Left kidney (tissue), 8 donors: ENCODE measurements at places on chromosomes 13 and 19.
A peak's percentile ranks its signal among the peaks of the same experiment; 100 is the strongest.

GRCh38 chr19:42230571-42230970 is 10.5 kb downstream of the ZNF526 start:
- DNase-seq: no peak

DNA sequence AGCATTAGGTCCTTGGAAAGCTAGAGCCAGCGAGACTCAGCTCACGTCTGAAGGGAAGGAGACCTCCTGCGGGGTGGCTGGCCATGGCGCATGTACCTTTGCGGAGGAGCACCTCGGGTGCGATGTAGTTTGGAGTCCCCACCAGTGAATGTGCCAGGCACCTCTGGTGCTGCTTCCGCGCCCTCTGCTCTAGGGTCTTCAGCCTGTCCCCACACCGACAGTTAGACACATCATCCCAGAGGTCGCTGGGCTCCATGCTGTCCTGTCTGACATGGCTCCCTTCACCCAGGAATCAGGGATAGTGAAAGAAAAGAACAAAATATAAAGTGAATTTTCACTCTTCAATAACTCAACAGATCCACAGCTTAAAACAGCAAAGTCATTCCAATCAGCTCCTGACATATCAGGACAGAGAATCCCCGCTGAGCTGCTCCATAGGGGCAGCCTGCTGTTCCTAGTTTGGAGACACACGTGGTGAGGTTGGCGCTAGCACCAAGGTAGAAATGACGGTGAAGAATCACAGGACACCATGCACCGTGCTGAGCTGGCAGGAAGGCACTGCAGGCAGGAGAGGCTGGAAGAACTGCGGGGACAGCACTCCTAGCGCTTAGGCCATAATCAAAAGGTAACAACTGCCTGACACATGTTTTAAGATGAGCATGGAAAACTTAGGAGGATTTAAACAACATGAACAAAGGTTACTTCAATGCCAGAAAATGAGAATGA is 79.0 kb upstream of the XPO4 start:
- DNase-seq: no peak

- DNase-seq: no peak
Observed at GRCh38 chr13:24284889-24285565, 24.4 kb upstream of the C1QTNF9 start.

DNA sequence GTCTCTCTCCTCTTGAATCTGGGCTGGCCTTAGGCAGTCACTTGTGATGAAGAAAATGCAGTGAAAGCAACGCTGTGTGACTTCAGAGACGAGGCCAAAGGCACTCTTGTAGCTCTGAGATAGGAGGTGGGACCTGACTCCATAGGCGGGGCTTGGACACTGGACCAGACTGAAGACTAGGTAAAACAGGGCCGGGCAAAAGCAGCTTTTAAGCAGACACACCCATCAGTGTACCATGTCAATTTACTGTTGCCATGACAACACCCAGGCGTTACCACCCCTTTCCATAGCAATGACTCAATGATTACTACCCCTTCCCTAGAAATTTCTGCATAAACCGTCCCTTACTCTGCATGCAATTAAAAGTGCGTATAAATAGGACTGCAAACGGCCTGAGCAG is 6.6 kb upstream of the EID2 start:
- no peak for DNase-seq

DNA sequence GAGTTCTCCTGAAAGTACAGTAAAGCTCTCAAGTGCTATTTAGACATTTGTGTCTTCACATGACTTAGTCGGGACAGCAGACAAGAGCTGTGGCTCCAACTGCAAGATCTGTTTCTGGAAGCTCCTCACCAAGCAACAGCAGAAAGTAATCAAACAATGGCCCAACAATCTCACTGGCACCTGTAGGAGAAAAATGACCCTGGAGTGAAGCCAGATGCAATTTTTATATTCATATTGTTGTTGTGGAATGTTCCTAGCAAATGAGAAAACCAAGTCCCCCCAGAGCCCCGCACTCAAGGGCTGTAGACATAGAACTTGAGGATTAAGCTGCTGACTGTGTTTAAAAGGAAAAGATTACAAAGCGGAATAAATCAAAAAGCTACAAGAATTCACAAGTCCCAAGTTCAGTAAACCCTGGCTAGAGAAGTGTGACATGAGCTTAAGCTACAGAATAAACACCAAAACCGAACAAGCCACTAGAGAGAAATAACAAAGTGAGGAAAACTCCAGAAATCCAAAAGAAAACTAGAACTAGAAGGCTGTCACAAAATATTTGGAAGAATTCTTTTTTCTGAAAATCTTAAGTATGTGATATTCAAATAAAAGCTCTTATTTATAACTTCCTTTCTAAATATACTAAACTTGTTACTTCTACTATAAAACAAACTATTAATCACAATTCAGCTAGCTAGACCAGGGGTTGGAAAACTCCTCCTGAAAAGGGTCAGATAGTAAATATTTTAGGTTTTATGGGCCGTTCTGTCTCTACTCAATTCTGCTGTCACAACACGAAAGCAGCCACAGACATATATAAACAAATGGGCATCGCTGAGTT is 454.5 kb downstream of the SUCLA2 start:
- peak; percentile 64 for DNase-seq

- no peak for DNase-seq
Observed at GRCh38 chr19:42560731-42561130, 32.5 kb upstream of the CEACAM1 start.

GRCh38 chr13:111245576-111246384 is 74.7 kb upstream of the TEX29 start:
- DNase-seq: peak; percentile 42

DNA sequence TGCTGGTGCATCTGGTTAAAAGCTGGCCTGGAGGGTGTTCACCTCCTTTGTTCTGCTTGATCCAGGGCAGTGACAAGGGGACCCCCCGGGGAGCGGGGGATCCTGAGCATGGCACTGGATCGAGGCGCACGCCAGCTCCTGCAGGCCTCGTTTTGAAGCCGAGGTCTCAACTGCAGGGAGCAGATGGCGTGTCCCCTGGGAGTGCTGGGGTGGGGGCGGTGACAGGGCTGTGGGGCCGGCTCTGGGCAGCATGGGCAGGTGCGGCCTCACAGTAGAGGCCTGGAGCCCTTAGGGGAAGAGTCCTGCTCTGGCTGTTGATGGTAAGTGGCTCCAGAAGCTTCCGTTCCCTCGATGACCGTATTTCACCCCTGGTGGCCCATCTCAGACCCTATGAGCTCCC is 51.8 kb downstream of the CRTC1 start:
- DNase-seq: no peak

- no peak for DNase-seq
Observed at GRCh38 chr13:95462801-95463200, 89.7 kb upstream of the CLDN10 start.

DNA sequence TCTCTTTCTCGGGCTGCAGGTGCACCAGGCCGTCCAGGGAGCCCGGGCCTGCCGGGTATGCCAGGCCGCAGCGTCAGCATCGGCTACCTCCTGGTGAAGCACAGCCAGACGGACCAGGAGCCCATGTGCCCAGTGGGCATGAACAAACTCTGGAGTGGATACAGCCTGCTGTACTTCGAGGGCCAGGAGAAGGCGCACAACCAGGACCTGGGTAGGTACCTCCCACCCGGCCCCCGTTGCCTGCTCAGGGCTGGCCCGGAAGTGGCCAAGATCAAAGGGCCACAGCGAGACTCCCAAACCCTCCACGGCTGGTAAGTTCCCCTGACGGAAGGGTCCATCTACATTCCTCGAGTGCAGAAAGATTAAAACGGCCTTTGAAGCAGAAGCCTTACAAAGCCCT is 55.1 kb downstream of the RAB20 start:
- DNase-seq: no peak

DNA sequence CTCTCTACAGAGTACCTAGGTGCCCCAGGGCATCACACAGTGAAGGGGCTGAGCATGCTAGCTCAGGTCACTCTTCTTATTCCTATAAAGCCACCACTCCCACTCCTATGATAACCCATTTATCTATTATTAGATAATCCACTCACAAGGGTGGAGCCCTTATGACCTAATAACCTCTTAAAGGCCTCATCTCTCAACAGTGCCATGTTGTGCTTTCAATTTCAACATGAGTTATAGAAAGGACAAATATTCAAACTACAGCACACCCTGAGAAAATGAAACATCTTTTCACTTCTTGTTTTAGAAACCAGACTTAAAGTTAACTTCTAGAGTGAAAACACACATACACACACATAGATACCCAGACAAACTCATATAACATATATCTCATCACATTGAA is 1494.9 kb upstream of the MIR17HG start:
- DNase-seq: no peak

DNA sequence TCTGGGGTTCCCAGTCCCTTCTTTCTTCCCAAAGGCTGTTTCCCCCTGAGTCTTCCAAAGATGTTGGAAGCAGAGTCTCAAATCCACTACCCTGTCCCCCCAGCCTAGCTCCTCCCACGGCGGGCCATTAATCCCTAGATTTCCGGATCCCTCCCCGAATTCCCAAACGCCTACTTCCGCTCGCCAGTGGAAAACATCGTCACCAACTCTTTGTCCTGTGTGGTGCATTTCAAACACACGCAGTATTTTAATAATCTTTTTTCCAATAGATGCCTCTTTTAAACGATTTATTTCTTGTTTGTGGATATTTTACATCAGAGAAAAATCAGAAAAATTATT is 610 bp downstream of the ZNF791 start:
- DNase-seq: peak; percentile 85

- no peak for DNase-seq
Observed at GRCh38 chr19:496112-496665, at the start of gene MADCAM1. MADCAM1 (plus strand) TSS chr19:496486; CDS start chr19:496500, 14 bp downstream.

GRCh38 chr19:46821512-46822409 is 28.9 kb downstream of the AP2S1 start:
- no peak for DNase-seq

- DNase-seq: no peak
Observed at GRCh38 chr13:80726868-80727267, 385.9 kb upstream of the SPRY2 start.

GRCh38 chr13:72960541-72960940 is 98.3 kb upstream of the KLF5 start:
- DNase-seq: peak; percentile 47

- DNase-seq: no peak
Observed at GRCh38 chr19:29545866-29546582, 20.2 kb downstream of the VSTM2B start.

DNA sequence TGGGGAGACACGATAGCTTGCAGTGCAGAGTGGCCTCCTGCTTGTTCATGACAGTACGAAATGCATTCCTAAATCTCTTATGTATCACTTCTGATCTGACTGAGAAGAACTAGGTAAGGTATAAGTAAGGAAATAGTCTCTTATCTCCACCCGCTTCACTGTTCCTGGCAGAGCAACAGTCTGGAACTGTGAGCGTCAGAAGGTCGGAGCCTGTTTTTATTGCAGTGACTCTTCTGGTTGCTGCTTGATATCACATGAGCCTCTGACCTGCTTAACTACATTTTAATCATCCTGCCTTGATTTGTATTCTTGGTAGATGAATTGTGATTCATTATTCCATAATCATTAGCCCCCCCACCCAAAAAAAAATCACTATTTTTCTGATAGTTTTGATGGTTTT is 69.0 kb downstream of the COL4A2 start:
- DNase-seq: no peak

DNA sequence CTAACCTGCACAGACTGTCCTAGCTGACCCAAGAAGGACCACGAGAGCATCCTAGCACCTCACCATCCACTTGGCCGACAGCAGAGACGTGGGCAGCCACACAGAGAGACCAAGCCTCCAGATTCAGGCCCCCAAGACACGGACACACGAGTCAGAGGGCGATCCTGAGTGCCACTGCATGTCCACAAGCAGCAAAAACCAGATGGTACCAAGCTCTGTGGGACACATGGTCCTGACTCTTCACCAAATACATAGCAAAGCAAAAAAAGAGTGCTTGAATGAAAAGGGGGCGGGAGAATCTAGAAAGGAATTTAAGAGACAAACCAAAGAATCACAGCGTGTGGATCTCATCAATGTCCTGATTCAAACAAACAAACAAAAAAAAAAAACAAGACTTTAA is 45.2 kb downstream of the MLLT1 start:
- DNase-seq: no peak

DNA sequence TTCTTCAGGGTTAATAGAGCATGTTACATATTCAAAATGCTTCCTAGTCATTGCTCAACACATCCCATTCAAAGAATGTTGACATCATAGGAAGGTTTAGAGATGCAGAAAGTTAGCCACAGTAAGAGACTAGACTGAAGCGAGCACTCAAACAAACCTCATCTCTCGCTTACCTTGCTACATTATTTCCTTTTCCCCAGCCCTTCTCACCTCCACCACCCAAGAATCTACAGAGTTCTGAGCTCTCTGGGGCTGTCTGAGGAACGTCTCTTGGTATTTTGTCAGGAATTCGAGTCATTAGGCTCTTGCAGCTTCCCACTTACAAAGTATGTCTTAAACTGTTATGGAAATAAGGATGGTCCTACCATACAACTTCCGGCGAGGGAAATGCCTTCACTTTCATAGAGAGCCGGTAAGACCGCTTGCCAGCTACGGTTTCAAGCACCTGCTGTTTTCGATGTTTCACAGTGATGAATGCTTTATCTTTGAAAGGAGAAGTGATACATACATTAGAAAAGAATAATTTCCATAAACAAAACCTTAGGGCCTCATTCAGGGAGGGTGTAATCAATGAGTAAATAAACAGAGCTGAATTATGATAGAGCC is 65.1 kb downstream of the FLT1 start:
- DNase-seq: no peak

GRCh38 chr19:9018163-9018875 is 8.1 kb upstream of the MUC16 start:
- DNase-seq: no peak
